ENCODE measurements at places on chromosomes 1 and 21.

DNA sequence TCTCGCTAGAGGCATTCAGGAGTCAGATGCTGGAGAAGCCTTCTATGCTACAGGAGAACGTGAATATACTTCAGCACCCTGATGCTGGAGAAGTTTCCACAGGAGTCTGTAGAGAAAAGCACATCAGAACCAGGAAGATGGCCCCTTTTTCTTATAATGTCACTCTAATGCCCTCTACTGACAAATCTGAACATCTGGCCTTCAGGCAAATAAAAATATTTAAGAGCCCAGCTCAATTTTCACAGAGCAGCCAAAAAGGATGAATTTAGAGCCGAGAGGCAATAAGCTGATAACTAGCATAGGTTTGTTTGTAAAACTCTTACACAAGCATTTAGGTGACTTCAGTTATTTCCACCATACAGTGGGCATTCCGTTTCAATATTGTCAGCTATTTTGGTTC is 3.8 kb upstream of the RRP15 start:
- DNase-seq, result no peak

DNA sequence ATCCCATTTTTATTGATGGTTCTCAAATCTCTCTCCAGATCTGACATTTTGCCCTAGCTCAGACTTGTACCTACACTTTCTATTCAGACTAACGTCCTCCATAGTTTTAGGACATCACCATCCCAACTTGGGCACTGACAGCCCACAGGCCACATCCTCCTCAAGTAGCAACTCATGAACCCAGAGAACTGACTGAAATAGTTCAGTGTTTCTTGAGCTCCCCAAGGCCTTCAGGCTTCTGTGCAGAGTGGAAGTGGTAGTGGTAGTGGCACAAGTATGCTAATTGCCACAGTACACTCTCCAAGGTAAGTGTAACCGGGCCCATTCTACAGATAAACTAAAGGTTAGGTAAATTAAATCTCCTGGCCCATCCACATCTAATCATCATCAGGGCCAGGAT is 112.6 kb downstream of the SLC45A1 start:
- no peak for DNase-seq

DNA sequence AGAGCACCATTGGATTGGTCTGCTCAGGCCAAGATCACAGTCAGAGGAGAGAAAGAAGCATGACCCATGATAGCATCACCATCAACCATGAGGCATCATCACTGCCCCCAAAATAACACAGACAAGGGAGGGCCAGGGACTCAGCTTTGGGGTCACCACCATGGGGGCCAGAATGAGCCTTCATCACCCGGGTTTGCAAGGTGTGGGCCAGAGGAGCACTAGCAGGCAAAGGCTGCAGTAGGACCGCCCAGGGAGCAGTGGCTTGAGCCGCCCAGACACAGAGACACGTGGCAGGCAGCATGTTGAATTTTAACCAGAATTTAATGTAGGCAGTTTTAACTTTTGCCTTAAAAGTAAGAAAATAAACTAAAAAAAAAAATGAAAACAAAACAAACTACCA is 53.7 kb upstream of the TMPRSS2 start:
- no peak for DNase-seq

DNA sequence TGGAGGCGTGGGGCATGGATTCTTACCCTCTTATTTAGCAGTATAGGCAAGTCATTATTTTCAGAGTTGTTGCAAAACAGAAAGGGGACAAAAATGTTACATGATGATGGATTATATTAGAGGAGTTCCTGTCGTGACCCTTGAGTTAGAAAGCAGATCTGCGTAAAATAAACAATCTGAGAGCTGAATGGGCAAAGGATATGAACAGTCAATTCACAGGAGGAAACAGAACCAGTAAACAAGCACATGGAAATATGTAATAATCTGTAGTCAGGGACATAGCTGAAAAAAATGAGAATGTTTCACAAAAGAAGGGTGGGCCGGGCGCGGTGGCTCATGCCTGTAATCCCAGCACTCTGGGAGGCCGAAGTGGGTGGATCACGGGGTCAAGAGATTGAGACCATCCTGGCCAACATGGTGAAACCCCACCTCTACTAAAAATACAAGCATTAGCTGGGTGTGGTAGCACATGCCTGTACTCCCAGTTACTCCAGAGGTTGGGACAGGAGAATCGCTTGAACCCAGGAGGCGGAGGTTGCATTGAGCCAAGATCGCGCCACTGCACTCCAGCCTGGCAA is 20.9 kb downstream of the RCAN1 start:
- no peak for DNase-seq

- DNase-seq, result no peak
Observed at GRCh38 chr1:41621791-41622190, 137.3 kb upstream of the EDN2 start.

DNA sequence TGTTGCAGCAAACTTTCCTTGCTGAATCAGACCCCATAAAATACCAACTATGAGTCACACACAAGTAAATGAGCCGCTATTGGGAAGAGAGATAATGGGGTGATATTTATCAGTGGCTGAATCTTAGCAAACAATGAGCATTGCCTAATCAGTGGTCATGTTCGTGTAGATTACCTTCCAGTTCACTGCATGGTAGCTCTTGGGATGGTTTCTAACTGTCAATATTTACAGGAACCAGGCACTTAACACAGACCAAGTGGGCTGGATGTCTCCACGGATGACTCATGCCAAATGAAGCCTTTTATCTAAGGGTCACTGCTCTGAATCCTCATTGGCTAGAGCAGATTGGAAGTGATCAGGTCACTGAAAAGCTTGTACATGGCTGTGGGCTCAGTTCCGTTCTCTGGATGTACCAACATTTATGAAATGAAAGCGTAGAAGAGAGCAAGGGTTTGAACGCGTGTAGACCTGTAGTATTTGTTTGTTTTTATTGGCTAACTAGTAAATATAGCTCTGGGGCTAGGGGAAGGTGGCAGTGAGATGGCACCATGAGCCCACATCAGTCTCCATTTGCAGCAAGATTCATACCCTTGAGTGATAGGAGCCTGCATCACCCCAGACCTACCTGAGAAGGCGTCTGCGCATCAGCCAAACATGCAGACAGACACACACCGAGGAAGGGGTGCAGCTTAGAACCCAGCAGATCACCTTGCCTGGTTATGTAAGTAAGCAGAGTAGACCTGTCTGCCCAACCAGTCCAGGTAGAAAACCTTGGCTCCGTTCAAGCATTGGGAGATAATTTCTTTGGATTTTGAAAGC is 153.3 kb downstream of the TOMM20 start:
- no peak for DNase-seq

DNA sequence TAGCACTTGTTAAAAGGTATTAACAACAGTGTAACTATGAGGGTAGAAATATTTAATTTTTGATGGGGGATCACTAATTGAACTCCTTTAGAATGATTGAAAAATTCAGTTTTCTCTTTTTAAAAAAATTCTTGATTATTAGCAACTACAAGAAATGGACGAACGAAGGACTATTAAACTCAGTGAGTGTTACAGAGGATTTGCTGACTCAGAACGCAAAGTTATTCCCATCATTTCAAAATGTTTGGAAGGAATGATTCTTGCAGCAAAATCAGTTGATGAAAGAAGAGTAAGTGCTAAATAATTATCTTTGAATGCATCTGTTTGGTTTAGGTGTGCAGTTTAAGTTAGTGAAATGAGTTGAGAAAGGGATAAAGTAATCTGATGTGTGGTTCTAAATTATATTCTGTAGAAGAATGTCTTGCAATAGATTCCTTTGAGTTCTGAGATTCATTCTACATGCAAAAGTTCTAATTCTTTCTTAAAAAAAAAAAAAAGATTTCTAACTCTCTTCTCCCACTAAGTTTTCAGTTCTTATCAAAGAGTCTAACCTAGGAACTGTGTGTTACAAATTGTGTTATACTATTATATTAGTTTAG is 85.0 kb downstream of the FNBP1L start:
- DNase-seq, result no peak

DNA sequence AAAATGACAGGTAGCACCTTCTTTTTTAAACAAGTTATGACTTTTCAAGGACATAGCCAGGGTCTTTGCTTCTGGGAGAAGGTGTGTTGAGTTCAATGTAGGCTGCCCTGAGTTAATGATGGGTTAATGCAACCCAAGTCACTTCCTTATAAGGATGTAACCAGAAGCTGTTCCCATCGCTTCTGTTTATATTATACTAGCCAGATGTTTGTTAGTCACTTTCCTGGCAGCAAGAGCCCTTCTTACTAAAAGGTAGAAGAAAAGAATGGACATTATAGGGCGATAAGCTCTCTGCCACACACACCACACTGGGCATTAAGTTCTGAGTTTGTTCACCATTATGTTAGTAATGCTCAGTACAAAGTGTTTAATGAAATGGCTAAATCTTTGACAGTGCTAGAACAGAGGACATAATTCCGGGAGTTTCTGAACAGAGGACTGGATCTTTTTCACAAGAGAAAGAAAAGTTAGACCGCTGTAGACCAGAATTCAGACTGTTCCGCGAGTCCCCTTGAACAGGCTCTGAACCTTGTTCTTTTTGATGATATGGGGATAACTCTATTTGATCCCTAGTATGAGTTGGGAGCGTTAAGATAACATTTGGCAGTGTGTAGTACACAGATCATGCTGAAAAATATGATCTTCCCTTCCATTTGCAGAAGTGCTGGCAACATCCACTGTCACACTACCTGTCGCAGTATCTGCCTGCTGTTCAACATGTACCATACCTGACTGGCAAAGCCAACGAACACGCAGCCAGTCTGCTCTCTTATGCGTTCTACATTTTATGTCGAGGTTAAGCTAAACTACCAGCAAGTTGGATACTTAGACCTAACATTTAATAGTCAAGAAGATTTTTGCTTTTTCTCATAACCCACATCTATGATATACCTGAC is 41.0 kb downstream of the DEGS1 start:
- no peak for DNase-seq

GRCh38 chr1:101317590-101317989 is 80.8 kb downstream of the S1PR1 start:
- no peak for DNase-seq

- no peak for DNase-seq
Observed at GRCh38 chr1:164971921-164972415, 384.5 kb downstream of the LMX1A start.

GRCh38 chr1:93980320-93981273 is 71.4 kb upstream of the GCLM start:
- no peak for DNase-seq

DNA sequence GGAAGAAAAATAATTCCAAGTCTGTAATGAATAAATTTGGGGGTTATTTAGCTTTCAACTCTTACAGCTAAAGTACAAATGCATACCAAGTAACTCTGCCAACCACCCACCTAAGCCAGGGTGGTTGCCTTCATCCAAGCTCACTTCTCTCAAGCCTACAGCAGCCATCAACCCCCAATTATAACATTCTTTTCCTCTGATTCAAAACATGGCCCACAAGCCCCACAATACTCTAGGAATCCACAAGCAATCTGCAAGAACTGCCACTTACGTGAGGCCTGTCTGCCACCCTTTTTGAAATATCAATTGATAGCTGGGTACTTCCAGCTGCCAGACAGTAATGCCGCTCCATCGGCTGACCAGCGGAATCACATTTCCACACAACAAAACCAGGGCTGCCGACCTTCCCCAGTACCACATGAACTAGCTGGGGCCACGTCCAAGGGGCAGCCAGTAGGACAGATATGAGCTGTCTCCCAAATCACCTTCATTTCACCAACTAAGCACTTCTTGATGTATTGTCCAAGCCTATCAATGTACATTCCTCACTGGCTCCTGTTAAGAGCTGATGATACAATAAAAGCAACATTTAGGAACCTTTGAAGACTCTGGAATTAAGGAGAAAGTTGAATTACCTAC is 3.2 kb downstream of the LBR start:
- no peak for DNase-seq

- DNase-seq, result no peak
Observed at GRCh38 chr1:172069534-172069933, 228.2 kb downstream of the DNM3 start.
